ENCODE measurements at places on chromosomes 4 and X.
A peak's percentile ranks its signal among the peaks of the same experiment; 100 is the strongest.

GRCh38 chr4:3046162-3046561 is 28.2 kb downstream of the HTT-AS start:
- DNase-seq, result no peak

- peak; percentile 44 for DNase-seq
Measured at GRCh38 chrX:133417364-133417763, 2.1 kb upstream of the GPC4 start.

DNA sequence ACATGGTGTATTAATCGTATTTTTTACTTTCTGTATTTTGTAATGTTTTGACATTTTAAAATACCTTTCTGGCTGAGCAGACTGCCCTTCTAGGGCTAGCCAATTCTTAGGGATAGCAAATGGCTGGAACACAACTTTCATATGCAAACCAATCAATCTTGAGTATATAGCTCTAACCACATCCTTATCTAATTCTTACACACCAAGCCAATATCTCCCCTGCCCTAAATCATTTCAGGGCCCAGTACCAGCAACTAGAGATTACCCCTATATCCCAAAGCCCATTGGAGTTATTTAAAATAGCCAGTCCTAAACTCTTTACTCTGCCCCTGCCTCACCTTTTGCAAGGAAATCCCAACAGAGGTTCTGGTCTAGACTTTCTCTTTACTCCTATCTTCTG is 58.3 kb downstream of the INTS12 start:
- no peak for DNase-seq

GRCh38 chr4:100188829-100189228 is 1.4 kb downstream of the DDIT4L start:
- no peak for DNase-seq
